ENCODE measurements at places on chromosomes 5 and 9. TPM values are rescaled to one million over a fixed set of nuclear protein-coding genes. Genes with fewer than 3 reads are reported as not detected.

TERT gene
- total RNA-seq: not detected

ARAP3 gene
- total RNA-seq: 39.2 TPM

ZFP2 gene
- 3.0 TPM for total RNA-seq

C9orf153 gene
- total RNA-seq: 0.36 TPM

OR2V1 gene
- total RNA-seq: not detected

RPP25L gene
- 26.0 TPM for total RNA-seq

SLC25A48 gene
- not detected for total RNA-seq

IQGAP2 gene
- 9.7 TPM for total RNA-seq

SLC6A18 gene
- total RNA-seq: not detected

CBY3 gene
- not detected for total RNA-seq

TAF7 gene
- 56.6 TPM for total RNA-seq

IFNA13 gene
- total RNA-seq: not detected

FOXD4L3 gene
- not detected for total RNA-seq

CEL gene
- 3.0 TPM for total RNA-seq

GHR gene
- 3.6 TPM for total RNA-seq

MUSK gene
- not detected for total RNA-seq

MEIKIN gene
- total RNA-seq: not detected

HSPB3 gene
- 0.68 TPM for total RNA-seq

ANKRD20A1 gene
- total RNA-seq: 4.4 TPM

ZNF608 gene
- total RNA-seq: 29.6 TPM

PCDHGB1 gene
- total RNA-seq: 3.0 TPM

SPOCK1 gene
- total RNA-seq: 15.6 TPM

NEUROG1 gene
- total RNA-seq: not detected

HEMGN gene
- total RNA-seq: not detected

TESK1 gene
- total RNA-seq: 25.6 TPM

DBH gene
- total RNA-seq: not detected

ST8SIA4 gene
- total RNA-seq: 6.5 TPM

Data from ureter (tissue), 1 donor.